Progenitor cell of endocrine pancreas (in vitro differentiated cells): ENCODE measurements at places on chromosomes 12 and 14.

- no peak for DNase-seq
Observed at GRCh38 chr12:237026-237815, 23.3 kb upstream of the SLC6A12 start.

- DNase-seq: no peak
Observed at GRCh38 chr14:53237488-53237887, 84.4 kb upstream of the DDHD1 start.

GRCh38 chr12:91991399-91992187 is 154.1 kb downstream of the BTG1 start:
- DNase-seq: no peak

DNA sequence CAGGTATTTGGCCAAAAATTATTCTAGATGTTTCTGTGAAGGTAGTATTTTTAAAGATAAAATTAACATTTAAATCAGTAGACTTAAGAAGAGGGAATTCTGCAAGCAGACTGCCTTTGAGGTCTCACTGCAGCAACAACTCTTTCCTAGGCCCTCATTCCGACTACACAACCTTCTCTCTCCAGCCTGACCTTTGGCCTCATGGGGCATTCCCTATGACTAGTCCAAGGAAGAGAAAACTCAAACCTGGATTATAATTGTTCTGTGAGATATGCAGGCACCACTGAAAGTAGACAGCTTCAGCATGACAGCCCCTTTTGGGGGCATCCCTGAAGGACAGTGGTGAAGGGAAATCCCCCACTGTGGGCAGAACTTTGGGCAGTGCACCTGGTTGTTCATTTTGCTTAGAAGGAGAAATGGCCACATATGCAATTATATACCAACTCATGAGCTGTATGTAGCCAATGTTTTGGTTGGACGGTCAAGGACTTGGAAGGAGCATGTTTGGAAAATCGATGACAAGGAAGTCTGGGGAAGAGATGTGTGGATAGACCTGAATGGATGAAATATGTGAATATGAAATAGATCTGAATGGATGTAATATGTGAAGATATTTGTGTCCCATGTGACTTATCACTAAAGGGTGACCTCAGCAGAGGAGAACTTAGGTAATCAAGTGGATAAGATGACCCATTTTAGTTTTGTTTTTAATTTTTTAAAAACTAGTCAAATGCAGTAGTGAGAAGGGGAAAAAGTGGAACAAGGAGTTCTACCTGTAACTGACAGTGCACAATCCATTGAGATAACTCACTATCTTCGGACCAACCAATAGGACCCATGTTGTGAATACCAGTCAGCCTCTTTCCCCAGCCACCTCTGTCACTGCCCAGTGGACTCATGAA is 233.3 kb upstream of the FOXN3 start:
- no peak for DNase-seq

DNA sequence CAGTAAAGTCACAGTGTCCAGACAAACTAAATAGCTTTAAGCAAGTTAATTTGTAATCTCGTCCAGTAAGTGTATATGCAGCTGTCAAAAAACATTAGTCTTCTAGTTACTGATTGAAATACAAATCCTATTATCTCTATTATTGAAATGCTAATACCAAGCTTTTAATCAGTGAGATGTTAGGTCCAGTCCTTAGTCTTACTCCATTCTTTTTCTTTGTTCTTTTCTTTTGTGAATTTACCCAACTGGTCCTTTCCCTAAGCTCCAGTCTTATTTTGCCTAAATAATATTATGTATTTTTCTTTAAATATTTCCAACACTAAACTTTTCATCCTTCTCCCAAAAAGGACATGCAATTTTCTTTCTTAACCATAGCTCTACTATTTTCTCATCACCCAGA is 57.2 kb downstream of the TSPAN19 start:
- DNase-seq: no peak

GRCh38 chr12:102096855-102097254 is 23.1 kb downstream of the NUP37 start:
- DNase-seq: no peak

DNA sequence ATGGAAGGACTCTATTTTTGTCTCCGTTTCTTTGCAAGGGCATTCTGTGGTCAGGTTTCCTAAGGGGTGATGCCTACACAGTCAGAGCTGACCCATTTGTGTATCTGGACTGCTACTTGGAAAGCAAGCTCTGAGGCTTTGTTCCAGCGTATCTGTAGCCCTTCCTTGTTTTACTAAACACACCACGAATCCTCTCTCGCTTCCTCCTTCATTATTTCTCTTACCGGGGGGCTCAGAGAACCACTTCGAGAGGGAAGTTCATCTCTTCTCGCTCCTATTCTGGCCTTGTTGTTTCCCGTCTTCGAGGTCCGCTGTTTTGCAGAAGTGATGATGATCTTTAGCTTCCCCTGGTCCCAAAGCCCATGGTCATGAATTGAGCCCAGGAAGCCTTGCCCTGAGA is 164.7 kb downstream of the SSPN start:
- no peak for DNase-seq

GRCh38 chr12:126781593-126781992 is 1485.4 kb upstream of the TMEM132C start:
- no peak for DNase-seq

GRCh38 chr12:14995583-14996425 is 23.0 kb downstream of the PDE6H start:
- DNase-seq: no peak

DNA sequence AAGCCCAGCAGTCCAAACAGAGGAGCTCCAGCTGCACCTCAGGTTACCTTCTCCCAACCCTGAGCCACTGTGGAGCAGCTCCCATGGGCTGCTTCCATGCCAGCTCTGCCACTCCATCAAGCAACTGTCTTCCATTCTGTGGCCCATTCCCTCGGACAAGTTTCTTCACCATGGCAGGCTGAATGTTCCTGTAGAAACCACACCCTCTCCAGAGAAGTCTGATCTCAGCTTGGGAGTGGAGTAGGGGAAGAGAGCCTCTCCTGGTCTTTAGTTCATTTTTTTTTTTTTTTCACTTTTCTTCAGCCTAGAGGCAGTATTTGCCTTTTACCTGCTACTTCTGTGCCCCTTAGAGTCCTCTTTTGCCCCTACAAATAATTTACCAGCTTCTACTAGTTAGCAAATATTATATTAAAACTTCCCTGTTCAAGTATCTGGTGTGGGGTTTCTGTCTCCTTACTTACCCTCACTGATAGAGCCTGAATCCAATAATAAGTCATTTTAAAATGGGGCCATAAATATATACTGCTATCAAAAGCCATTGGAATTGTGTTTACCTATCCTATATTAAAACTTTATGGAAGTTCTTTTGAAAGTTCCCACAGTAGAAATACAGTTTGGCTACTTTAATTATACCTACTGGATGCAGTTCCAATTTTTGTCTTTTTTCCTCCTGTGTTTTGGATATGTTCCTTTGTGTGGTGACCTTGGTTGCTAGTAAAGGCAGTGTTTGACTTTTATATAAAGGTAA is 11.7 kb upstream of the SLC17A8 start:
- DNase-seq: no peak

DNA sequence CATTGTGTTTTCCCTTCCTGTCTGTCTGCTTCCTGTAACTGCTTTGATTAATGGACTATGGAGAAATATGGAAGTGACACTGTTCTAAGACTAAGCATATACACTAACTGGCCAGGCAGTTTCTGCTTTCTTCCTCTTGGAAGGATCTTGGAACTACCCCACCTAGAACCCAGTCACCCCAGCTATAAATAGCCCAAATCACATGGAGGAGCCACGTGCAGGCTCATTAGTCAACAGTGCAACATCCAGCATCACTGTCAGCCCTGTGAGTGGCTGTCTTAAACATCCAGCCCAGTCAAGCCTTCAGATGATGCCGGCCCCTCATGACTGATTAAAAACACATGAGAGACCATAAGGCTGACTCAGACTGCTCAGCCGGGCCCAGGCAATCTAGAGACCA is 39.2 kb downstream of the BCAT1 start:
- no peak for DNase-seq
